ENCODE measurements at places on chromosomes 5 and 9.

GRCh38 chr5:143796125-143796524 is 15.8 kb upstream of the HMHB1 start:
- DNase-seq, result no peak

DNA sequence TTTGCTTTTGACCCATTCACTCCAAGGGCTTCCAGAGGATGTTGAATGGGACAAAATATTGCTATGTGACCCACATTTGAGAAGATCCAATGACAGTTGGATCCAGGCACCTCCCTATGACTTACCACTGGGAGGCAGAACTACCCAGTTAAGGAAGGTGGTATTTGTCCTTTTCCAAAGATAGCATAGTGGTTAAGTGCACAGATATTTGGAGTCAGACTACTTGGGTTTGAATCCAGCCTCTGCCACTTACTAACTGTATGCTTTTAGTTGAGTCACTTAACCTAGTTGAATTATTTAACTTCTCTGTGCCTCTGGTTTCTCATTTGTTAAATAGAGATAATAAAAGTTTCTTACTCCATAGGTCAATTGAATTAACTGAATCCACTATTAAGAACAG is 74.5 kb upstream of the PALM2AKAP2 start:
- DNase-seq, result no peak

DNA sequence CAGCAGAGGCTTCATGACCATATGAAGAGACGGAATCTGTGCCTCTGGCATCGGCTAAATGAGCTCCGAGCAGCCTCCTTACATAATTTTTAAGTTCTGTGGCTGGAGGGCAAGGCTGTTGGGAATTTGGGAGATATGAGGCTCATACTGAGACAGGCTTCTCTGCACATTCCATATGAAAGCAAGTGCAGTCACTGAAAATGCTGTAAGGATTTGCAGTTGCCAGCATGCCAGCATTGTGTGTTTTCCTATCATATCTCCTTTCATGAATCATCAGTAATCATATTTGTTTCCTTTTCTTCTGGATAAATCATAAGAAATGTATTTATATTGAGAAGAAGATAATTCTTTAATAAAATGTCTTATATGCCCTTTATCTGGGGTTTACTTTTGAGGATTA is 775.4 kb downstream of the SEMA5A start:
- no peak for DNase-seq

- DNase-seq, result no peak
Measured at GRCh38 chr5:31232273-31232888, 38.9 kb downstream of the CDH6 start.

DNA sequence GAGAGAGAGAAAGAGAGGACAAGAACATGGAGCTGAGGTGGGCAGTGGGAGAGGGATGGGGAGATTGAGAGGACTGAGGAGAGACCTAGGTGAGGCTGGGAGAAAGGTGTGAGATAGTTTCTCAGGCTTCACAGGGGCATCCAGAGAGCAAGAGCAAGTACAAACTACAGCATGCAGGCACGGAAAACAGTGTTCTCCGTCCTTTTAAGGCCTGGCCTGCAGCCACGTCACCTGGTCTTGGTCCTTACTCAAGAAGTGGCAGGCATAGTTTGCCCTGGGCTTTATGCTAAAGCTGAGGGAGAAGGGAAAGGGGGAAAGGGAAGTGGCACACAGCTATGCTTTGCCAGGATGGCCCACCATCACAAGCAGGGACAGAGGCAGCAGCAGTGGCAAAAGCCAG is 65.7 kb downstream of the SIL1 start:
- DNase-seq, result no peak

GRCh38 chr5:174414315-174414710 is 310.1 kb upstream of the MSX2 start:
- no peak for DNase-seq

DNA sequence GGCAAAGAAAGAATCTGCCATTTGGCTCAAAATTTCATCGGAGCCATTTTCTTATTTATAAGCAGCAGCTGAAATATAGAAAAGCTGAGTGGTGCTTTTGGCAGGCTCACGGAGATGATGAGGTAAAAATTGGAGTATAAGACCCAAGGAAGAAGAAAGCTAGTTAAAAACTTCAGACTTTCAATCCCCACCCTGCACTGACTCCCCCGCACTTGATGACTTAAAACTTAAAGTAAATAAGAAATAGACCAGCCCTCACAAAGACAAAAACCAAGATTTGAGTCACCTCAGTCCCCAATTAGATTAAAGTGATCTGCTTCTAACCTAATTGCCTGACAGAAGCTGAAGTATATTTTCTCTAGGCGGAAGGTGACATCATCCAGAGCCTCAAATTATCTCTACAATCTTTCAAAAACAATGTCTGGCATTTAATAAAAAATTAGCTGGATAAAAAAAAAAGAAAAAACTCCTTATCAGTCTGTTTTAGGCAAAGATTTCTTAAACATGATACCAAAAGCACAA is 124.0 kb upstream of the PJA2 start:
- DNase-seq, result no peak

DNA sequence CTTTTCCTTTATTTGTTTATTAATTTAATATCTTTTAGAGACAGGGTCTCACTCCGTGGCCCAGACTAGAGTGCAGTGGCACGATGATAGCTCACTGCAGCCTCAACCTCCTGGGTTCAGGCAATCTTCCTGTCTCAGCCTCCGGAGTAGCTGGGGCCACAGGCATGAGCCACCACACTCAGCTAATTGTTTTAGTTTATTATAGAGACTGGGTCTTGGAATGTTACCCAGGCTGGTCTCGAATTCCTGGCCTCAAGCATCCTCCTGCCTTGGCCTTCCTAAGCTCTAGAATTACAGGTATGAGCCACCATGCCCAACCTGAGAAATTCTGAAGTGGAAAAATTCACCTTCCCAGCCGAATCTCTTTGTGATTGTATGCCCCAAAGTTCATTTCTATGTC is 139.4 kb upstream of the SLC12A2 start:
- DNase-seq, result no peak

GRCh38 chr5:83025690-83026478 is 51.3 kb downstream of the TMEM167A start:
- no peak for DNase-seq

DNA sequence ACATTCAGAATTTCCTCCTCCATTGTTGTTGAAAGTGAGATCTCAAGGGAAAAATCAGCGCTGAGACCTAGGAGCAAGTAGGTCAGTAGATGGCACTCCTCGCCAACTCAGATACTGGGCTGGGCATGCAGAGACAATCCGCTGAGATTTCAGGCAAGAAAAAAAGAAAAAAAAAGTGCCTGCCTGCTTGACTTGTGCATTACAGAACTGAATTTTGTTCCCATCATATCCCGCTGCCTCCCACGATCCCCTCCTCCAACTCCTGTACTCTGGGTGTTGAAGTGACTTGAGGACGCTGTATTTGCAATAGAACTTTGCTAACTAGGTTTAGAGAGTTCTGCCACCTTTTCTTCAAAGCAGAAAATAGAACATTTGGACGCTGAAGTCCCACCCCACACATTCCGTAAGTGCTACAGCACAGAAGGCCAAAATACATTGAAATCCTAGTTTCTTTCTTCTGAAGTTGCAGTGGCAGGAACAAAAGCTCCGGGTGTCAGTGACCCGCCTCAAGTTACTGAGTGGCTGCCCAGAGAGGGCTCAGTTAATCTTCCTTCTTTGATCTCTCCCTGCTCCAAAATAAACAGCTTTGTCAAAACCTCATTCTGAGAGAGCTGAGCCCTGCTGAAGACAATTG is 265.8 kb downstream of the MLLT3 start:
- DNase-seq, result no peak

GRCh38 chr5:56053363-56053762 is 58.6 kb upstream of the IL6ST start:
- DNase-seq, result no peak
